ENCODE measurements at places on chromosomes 4 and X.

GRCh38 chrX:10296576-10296975 lies 139.8 kb downstream of the CLCN4 start:
- DNase-seq: no peak

DNA sequence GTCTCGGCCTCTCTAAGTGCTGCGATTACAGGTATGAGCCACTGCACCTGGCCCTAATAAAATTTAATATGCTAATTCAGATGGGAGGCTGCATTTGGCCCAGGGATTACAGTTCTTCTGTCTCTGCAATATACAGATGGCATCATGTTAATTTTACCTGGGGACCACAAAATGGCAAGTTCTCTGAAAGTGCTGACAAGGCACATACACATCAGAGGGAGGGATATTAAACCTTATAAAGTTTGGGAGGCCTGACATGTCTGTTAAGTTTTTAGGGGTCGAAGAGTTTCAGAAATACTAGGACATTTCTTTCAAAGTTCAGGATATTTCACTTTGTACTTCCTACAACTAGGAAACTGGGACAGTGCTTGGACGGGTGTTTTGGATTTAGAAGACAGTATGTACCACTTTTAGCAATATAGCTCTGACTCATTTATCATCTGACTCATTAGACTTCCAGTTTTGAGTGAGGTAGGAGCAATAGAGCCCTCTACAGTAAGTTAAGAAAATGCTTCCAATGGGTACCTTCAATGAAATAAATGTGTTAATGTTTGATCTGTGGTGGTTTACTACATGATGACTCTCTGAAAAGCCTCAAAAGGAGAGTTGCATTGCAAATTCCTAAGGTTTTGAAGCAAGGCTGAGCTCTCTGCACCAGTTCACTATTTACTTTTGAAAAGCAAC lies 981.0 kb upstream of the HS3ST1 start:
- no peak for DNase-seq

DNA sequence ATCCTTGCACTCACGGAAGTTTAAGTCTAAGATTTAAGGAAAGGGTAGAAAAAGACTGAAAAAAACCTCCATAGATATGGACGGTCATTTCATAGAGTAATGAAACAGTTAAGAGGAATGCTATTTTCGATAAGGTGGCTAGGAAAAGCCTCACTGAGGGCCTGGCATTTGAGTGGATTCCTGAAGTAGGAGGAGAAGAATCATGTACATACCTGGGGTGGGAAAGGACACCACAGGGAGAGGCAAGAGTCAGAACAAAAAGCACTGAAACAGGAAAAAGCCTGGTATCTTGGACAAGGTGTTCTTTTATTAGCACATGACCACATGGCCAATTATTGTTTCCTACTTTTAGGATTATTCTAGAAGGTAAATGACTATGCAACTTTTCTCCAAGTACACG lies 547.2 kb upstream of the DIPK2B start:
- no peak for DNase-seq

GRCh38 chr4:20532871-20533870 lies 167.1 kb upstream of the PACRGL start:
- no peak for DNase-seq

DNA sequence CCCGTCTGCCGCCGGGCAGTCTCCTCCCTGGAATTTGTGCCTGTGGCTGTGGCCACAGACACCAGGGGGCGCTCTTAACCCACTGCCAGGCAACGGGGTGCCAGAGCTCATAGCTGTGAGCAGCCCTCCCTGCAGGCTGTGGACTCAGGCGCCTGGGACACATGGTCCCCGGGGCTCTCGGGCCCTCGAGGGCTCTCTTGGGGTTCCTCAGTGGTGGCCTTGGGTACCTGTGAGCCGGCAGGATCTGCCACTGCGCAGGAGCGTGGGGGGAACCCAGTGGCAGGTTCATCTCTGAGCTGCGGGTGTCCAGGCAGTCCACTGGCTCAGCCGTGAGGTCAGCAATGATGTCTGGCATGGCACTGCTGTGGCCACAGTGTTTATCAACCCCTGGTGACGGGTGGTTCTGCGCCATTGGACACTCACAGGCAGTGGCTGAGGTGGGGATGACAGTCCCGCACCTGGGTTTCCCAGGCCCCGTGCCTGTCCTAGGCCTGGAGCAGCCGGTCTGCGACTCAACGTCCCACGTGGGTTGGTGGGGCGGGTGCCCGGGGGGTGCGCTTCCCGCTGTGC lies 37.2 kb downstream of the PCGF3 start:
- no peak for DNase-seq

GRCh38 chrX:48030237-48030636 lies 23.4 kb downstream of the SPACA5 start:
- no peak for DNase-seq

Data from GOT3 (cell line).